ENCODE measurements at places on chromosomes 1 and 21.

DNA sequence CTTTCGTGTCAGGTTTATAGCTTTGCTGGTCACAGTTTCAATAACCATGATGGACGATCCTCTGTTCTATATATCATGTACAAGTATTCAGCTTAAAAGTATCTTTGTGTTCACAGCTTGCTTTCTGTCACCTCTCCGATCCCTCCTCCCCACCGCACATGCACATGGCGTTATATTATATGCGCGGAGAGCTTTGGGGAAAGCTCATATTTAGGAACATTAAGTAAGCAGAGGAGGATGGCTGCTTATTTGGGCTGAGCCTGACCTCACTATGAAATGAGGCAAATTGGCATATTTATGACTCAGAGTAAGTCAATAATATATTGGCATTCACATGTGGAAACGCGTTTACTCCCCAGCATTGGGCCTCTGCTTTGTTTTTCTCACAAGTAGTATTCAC, 360.5 kb downstream of the HLX start:
- DNase-seq: no peak

DNA sequence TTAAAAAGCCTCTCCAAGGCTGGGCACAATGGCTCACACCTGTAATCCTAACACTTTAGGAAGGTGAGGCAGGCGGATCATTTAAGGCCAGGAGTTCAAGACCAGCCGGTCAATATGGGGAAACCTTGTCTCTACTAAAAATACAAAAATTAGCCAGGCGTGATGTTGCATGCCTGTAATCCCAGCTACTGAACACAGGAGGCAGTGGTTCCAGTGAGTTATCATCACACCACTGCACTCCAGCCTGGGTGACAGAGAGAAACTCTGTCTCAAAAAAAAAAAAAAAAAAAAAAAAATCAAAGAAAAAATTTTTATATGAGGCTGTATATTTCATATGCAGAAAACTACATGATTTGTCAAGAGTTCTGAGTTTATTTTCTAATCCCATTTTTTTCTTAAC, 1107.1 kb upstream of the TMPRSS15 start:
- DNase-seq: no peak

DNA sequence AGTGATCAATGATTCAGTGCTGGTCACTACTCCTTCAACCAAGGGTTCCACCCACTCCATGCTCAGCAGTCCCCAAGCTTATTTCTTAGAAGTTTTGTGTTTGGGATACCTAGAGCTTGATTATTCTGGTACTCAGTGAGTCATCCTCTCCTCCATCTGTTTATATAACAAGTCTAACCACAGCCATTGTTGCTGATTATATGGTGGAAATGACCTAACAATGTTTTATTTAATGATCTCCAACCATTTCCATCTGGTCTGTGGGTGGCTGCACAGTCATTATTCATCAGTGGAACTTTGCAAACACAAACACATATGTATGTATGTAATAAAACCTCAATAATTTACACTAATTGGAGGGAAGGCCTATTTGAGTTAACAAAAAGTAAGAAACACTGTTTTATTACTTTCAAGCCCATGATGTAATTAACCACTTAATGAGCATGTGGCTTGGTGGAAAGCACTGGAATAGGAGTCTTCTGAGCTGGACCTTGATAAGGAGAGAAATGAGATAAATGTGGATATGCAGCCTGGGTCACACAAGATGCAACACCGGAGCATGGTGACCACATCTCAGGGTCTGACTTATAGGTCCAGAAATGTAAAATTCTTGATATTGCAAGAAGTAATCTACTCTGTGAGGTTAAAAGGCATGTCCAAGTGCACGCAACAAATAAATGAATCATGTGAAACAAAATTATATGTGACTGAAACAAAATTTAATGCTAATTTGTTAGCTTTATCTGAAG, 99.0 kb upstream of the WLS start:
- DNase-seq: no peak

GRCh38 chr1:7629465-7630195, 141.5 kb upstream of the VAMP3 start:
- no peak for DNase-seq

- no peak for DNase-seq
Observed at GRCh38 chr1:5742801-5743200, 249.4 kb downstream of the NPHP4 start.

- DNase-seq: no peak
Observed at GRCh38 chr1:4127592-4128140, 227.6 kb upstream of the C1orf174 start.

DNA sequence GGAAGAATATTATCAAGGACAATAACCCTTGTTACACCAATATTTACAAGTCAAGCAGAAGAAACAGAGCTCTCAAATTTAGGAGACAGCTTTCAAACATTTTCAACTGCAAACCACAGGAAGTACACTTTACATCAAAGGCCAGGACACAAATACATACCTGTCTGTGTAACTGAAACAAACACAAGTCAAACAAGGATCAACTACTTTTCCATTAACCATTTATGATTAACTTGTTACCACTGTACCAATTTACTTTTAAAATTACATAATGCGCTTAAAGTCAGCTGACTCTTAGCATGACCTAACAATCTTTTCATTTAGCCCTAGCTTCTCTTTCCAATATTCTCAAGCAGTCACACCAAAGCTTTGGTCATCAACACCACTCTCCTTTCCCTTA, 43.5 kb downstream of the TRIM33 start:
- no peak for DNase-seq

DNA sequence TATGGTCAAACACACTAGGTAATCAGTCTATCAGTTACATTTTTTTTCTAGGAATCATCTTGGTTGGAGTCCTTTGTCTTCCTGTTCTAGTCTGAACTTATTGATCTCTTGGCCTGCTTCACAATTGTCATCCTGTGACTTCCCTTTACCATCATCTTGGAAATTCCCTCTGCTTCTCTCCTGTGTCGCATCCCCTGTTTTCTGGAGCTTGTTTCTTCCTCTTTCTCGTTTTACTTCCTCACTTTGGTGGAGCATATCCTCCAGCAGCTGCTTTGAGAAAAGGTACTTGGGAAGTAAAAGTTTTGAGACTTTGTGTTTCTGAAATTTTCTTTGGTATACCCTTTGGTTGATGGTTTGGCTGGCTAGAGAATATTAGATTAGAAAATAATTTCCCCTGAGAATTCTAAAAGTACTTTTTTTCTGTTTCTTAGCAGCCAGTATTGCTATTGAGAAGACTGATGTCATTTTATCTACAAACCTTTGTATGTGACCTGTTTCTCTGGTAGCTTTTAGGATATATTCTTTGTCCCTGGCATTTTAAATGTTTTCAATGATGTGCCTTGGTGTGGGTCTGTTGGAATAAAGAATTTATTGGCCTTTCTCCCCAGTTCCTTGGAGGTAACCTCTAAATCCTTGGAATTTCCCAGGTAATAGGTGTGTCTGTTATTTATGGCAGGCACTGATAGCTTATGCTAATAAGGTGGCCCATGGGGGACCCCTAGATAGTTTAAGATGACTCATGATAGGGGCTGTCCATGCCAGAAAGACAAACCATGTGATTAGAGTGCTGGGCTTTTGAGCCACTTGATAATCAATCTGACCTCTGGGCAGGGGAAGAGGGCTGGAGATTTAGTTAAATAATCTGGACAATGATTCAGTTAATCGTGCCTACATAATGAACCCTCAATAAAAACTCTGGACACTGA, 6.1 kb upstream of the MYCL start:
- DNase-seq: no peak

DNA sequence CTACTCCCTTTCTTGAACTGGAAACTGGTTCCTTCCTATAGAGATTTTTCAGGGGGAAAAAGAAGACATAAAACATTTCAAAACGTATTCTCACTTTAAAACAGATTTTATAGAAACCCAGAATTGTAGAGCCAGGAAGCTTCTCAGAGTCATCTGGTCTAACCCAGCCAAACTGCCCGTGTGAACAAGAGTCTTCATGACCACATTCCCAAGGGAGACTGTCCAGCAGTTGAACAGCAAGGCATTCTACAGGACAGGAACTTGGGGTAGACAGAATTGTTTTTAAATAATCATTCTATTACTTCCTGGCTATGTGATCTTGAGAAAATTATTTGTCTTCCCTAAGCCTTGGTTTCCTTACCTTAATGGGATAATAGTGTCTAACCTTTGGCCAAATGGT, 163.5 kb upstream of the IVNS1ABP start:
- no peak for DNase-seq

Measured in HTR-8/SVneo (cell line).